ENCODE measurements at places on chromosomes 7 and 10.

DNA sequence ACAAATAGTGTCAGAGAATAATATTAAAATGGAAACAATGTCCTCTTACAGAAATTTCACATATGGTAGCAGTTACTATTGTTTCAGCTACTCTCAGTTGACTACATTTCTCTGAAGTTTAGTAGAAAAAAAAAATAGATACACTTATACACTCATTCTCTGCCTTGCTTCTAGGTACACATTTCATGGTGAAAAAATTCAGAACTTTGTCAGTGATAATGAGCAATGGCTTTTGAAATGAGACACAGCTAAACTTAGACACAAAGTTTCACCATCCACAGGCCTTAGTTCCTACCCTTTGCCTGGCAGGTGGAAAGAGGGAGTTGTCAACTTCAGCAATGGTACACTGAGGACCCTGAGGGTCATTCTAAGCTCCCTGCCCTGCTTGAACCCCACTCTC, 69.2 kb downstream of the CPVL start:
- DNase-seq, result no peak

DNA sequence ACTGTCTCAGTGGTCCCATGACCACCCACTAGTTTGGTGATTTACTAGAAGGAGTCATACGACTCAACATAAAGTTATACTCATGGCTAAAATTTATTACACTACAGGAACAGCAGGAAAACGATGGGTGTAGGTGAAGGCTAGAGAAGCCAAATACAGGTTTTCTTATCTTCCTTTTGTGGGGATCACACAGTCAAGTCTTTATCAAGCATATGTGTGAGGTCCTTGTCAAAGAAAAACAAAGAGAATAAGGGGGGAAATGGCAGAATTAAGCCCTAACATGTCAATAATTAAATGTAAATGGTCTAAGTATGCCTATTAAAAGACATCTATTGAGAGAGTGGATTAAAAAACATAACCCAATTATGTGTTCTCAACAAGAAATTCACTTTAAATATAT, 47.8 kb upstream of the UBN2 start:
- no peak for DNase-seq

DNA sequence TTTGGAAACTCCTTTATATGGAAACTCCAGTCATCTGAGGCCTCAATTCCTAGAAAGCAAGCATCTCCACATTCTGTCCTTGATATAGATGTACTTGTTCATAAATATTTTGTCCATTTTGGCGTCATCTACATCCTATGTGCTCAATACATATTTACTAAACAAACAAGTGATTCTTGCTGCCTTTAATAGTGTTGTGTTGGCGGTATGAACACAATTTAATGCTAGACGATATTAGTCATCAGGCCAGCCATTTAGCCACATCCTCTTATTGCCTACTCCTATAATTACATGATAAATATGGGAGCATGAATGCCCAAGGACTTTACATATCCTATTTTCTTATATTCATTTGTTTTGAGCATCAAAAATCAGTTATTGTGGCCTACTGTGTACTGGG, 18.5 kb upstream of the IFRD1 start:
- DNase-seq, result no peak

DNA sequence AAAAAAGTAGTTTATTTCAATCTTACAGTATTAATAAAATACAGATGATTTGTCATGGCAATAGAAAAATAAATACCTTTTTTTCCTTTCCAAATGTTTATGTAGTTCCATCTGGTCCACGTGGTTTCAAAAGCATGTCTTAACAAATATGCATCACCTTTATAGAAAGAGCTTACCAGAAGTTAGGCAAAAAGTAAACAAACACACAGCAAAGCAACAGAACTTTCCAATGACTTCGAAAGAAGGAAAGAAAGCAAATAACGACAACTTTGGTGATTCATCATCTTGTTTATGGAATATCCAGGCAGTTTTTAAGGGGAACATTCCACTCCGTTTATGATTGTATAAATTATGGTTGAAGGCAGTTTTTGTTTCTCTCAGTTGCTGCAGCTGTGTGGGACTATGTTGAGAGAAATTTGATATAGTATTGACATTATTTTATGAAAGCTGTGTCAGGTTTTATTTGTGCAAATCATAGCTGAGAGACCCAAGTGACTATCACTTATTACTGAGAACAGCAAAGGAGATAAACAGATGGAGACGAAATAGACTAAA, 203.1 kb downstream of the CDC14C start:
- DNase-seq, result no peak

DNA sequence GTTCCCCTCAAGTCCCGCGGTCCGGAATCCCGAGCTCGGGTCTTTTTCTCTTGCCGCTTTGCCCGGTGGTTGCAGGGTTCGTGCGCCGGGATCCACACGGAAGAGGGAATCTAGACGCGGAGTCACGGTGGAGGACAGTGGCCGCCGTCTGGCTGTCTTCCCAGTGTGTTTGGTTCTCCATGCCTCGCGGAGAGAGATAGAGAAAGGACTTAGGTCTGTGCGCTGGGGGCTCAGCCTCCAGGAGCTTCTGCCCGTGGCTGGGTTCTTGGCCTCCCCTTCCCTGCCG, 1.6 kb downstream of the FFAR4 start:
- no peak for DNase-seq

DNA sequence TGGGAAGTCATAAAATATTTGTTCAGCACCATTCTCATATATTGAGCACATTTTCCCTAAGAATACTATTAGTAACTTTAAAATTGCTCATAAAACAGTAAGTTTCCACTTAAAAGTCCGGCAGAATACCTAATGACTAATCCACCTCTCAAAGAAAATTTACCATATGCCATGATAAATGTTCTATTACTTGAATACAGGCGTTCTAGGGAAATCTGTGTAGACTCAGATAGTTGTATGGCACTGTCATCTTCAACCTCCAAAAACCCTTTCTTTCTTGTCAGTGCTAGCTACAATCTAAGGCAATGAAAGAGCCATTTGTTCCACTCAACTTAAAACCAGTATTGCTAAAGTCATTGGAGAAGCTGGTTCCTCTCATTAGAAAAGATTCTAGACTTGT, 7.3 kb downstream of the GPR37 start:
- no peak for DNase-seq

DNA sequence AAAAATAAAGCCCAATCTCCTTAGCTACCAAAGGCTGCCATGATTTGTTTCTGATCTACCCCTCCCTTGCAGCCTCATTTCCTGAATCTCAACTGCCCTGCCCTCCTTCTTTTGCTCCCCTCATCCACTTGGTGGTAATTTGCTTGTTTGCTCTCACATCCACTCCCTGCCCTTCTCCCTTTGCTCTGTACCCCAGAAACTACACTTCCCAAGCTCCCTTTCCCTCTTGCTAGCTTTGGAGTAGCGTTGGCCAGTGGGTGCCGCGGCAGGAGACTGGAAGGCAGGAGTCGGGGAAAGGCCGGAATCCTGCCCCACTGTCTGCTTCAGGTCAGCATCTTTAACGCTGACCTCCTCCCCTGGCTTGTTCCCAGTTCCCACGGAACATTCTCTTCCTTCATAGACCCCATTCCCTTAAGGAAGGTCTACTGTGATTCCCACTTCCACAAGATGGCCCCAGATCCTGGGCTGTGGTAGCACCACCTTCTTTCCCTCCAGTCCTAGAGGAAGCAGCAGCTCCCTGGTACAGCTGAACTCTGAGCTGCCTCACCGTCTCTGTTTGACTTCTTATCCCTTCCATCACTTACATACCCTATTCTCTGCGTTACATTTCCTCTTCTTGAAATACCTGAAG, 79.1 kb downstream of the PIK3CG start:
- DNase-seq, result no peak

DNA sequence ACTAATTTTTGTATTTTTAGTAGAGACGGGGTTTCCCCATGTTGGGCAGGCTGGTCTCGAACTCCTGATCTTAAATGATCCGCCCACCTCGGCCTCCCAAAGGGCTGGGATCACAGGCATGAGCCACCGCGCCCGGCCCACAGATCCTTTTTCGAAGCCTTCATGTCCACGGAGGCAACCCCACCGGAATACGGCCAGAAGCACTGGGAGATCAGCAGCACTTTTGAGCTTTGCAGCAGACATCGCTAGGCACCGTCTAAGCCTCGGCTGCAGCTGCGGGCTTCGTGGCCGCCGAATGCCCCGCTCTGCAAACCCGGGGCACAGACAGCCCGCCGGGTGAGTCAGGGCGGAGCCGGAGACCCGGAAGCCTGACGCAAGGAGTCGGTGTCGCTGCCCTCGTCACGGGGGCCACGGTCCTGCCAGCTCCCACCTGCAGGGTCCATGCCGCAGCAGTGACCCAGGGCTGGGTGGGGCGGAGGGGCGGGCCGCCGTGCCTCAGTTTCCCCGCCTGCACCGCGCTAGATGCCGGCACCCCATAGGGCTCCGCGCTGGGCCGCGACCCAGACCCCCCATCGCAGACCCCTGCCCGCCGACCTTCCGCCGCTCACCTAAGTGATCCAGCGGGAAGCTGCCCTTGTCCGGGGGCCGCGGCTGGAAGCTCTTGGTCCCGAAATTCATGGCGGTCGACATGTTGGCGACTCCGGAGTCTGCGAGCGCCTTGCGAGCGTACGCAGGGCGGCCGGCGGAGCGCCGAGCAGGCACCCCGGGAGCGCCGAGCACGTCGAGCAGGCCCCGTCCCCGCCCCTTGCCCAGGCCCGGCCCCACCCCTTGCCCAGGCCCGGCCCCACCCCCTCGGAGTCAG, at the start of gene COX19:
COX19 (minus strand) TSS at position 730 of the 862 bp plus-strand sequence; CDS start at position 690, 40 bp downstream.
- DNase-seq, result peak; percentile 86
